Cerebellar nuclear complex (tissue), 1 donor: ENCODE measurements at places on chromosomes 5 and 9.

DNA sequence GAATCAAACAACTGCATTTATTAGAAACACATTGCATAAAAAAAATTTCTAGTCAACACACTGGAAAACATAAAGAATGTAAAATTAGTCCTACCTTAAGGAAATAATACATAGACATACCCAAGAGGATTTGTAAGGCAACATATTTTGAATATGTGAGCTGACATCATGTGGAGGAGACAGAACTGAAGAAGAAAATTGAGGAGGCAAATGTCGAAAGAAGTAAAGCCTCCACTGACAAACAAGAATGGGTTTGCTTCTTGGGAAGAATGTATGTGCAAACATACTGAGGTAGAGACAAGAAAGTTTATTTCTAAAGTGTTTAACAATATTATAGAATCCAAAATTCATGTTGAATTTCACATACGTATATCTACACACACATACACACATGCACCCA lies 363.0 kb upstream of the PDE4D start:
- DNase-seq = no peak

- no peak for DNase-seq
Measured at GRCh38 chr9:108720191-108720642, 135.6 kb downstream of the ACTL7B start.

GRCh38 chr9:93761822-93762221 lies 185.4 kb downstream of the PHF2 start:
- DNase-seq = no peak

GRCh38 chr5:179734536-179735164 lies 2.0 kb downstream of the MAML1 start:
- DNase-seq = no peak

- DNase-seq = no peak
Measured at GRCh38 chr9:137412431-137412830, 10.5 kb downstream of the EXD3 start.

GRCh38 chr5:149666212-149666852 lies 63.8 kb upstream of the PPARGC1B start:
- DNase-seq = no peak

DNA sequence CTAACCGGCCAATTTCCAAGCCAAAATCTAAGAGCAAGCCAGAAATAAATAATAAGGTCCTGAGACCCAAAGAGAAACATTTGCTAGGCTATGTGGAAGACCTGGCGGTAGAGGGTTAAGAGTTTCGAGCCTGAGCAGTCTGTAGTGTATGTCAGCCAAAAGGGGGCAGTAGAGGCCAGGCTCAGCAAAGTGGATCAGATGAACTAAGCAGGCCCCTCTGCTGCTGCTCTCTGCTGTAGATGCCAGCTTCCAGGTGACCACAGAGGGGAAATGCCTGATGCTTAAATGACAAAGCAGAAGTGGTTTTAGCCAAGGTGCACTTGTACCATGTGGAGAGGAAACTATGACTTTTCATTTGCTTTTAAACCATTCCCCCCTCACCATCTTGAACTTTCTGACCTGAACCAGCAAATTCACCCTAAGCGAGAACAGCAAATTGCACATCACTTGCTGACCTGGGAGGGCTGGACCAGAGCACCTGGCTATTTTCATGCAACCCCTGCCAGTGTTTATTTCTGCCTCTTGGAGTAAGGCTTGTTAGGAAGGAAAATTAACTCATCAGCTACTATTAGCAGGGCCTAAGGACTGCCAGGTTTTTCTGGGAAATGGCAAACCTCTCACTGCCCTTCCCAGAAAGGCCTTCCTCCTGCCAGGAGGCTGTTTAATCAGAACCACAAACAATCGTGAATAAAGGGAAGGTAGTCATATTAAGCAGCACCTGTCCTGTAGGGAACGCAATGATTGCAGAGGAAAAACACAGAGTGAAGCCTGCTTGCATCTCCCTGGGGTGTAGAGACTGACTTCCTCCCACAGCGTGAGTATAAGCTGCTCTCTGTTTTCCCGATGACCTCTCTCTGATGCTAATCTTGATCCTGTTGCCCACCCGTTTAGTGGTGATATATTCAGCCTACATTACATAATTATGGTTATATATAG lies 818.2 kb downstream of the TLR4 start:
- DNase-seq = no peak

DNA sequence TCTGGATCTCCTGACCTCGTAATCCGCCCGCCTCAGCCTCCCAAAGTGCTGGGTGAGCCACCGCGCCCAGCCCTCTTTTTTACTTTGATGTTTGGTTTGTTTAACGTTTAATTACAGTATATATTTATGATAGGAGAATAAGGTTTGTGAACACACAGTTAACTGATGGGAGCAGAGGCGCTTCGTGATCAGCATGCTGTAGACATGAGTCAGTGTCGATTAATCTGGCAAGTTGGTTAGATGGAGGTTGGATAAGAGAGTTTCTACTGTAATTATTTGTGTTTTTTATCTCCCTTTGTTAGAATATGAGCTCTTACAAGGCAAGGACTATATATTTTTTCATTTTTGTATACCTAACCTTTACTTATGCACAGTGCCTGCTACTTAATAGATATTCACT lies 14.3 kb downstream of the ATG10 start:
- DNase-seq = no peak

DNA sequence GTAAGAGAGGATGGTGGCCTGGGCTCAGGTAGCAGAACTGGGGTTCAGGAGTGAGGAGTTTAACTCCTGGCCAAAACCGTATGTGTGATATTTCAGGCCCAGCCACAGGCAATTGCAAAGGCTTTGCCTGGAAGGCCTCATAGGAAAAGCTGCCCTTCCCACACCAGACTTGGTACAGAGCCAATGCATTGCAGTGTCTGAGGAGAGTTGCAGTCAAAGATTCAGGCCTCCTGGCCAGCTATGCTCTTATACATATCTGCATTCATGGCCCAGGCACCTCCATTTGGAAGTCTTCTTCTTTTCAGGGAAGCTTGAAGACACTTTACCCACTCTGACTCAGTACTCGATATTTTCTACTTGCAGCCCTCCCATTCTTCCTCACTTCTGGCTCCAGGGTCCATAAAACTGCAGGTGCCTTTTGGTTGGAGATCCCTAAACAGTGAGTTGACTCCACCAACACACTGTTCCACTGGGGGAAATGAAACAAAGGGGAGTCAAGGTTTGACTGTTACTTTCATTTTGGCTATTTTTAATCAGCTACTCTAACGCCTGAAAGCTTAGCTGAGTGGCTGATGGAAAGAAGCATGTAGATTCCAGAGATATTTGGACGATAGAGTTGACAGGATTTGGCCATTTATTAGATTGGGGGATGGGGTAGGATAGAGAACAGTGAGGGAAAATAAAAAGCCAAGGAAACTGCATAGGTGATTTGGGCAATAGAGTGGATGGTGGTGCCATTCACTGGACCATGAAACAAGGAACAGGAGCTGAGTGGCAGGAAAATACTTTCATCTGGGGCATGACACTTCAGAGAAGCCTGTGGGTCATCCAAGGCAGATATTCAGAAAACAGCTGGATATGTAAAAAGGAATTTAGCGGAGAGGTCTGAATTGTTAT lies 30.6 kb upstream of the IL33 start:
- DNase-seq = no peak

- no peak for DNase-seq
Measured at GRCh38 chr5:112657804-112658203, 79.9 kb upstream of the APC start.

- DNase-seq = no peak
Measured at GRCh38 chr9:128298535-128299482, 22.7 kb downstream of the SWI5 start.

GRCh38 chr5:104540448-104540847 lies 977.9 kb upstream of the NUDT12 start:
- DNase-seq = no peak

DNA sequence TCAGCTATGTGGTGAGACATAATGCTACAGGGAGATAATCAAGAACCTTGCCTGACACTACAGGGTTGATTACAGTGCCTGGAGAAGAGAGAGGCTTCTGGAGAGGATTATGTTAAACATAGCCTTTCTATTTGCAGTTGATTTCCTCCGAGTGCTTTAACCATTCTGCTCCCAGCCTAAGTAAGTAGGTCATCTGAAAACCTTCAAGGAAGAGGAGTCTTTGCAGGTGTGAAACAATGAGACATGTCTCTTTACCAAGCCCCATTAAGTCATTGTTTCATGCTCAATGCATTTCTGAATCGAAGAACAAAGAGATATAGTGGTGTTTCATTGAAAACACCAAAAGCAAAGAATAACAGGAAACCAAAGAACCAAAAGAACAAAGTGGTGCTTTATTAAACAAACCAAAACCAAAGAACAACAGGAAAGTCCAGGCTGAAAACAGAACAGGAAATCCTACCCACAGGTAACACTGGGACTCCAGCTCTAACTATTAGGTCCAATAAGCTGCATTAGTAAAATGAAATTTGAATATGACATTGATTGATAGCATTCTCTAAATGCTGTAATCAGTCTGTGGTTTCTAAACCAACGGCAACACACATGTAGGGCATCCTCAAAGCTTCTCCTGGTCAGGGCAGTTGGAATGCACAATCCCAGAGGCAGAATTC lies 113.3 kb upstream of the SPATA31D4 start:
- DNase-seq = no peak

DNA sequence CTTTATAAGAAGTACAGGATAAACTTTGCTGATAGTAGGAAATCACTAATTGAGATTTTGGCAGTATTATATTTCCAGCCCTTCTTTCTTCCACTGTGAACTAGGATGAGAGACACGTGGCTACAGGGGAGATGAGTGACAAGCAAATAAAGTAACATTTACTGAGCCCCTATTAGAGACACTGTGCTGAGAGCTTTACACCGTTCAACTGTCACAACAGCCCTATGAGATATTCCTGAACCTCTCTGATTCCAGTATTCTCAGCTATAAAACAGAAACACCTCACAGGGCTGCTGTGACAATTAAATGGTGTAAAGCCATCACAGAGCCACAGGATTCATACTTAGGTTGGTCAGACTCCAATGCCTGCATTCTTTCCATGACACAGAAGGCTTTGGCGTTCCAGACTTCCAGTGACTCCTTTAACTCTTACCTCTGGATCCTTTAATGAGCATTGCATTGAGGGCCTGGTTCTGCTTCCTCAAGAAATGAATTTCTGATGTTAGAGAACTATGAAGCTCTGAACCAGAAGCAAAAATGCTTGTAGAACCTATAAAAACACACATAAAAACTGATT lies 169.0 kb downstream of the CDK5RAP2 start:
- DNase-seq = no peak

DNA sequence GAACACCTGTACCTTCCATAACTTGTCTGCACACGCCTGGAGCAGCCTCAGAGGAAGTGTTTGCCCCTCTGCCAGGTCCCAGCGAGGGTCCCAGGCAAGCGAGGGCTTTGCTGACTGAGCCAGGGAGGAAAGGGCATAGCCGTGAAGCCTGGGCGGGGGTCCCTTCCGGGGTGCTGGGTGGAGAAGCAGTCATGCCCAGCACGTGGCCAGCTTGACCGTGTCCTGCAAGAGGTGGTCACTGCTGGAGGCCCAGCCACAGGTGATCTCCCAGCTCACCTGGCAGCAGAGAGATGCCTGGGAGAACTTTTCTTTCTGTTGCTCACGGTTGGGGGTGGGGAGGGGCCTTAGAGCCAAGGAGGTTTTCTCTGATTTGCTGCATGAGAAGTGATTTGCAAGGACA lies 195.3 kb downstream of the CACNA1B start:
- no peak for DNase-seq

DNA sequence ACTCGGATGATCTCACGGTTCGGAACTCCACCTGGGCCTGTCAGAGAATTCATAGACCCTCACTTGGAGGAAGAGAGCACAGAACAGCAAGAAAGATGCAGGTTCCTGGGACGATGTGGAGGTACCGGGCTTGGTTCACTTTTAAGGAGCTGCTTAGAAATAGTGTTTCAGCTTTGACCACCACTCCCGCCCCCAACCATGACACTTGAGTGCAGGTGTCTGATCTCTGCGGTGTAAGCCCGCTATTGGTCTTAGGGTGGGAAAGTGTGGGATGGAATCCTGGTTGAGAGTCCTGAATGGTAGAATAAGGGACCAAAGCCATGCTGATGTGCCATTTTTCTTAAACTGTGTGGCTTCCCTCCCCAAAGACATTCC lies 97.2 kb upstream of the LMX1B start:
- DNase-seq = no peak

DNA sequence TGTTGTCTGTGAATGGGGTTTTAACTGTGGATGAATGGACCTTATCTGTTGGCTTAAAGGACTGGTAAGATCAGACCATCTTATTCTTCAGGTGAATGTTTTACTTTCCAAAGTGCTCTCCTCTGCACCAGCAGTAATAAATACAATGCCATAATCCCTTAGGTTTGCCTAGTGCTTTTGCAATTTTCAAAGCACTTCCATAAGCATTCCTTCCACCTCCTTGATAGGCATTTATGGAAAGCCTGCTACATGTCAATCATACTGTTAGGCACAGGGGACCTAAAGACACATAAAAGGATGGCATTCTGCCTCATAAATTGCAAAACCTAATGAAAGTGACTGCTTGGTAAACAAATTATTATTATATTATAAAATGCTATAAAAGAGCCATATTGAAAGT lies 21.4 kb downstream of the IL7R start:
- DNase-seq = no peak

DNA sequence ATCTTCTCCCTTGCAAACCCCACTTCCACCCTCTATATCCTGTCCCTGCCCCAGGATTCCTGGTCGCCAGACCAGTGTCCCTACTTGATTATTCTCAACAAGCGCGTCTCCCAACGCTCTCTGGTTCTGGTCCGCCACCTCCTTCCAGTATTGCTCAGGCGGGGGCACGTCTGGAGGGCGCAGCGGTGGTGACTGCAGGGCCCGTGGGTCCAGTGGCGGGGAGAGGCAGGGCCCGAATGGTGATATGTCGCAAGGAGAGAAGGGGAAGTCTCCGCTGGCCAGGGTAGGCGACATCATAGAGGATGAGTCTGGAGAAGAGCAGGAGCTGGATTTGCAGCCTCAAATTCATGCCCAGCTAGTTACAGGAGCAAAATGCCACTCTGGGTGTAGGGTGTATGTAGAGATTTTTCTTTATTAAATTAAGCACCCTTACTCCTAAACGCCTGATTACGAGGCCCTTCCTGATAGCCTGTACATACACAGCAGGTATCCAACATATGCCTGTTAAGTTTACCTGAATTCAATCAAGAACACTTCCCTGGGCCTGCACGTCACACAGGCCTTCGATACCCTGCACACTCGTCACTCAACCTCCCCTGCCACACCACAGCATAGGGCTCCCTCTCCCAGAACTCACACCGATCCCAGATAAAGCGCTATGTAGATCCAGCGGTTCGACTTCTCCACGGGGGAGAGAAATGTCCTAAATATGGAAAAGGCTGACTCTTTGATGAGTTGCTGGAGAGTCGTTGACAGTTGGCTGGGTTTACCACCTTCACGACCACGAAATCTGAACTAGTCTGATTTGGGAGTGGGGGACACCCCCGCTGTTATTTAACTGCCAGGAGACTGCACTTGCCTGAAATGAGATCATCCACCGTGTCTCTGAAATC lies 4.8 kb downstream of the MCIDAS start:
- no peak for DNase-seq

DNA sequence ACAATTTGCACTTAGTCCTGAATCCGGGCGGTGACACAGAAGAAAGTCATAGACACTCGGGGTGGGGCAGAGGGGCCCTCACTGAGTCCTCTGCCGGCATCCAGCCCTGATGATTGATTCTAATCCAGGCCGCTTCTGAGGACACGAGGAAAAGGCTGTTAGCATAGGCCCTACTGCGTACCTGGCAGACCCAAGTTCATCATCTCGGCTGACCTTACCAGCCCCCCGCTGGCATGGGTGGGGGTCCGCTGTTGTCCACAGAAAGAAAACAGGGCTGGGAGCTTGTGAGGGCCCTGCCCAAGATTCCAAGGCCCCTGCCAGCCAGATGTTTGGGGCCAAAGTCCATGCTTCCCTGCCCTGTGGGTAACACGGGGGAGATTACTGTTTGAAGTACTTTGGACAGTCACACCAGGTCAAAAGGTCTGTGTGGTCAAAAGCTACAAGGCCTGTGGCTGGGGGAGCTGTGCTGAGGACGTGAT lies 24.5 kb downstream of the ERGIC1 start:
- DNase-seq = no peak
